ENCODE measurements at places on chromosomes 16 and 17. TPM values are rescaled to one million over a fixed set of nuclear protein-coding genes. Genes with fewer than 3 reads are reported as not detected.
A peak's percentile ranks its signal among the peaks of the same experiment; 100 is the strongest.

GRCh38 chr17:57125406-57125805 is 40.4 kb downstream of the AKAP1 start:
- no peaks in the 10 kb centered on the region for H3K27me3 ChIP-seq
- no peak overlapping the region for H3K4me3 ChIP-seq
- no peaks in the 10 kb centered on the region for H3K4me1 ChIP-seq
- H3K36me3 ChIP-seq: peaks cover 5% of the 10 kb centered on the region

GRCh38 chr16:78640886-78641285 is 541.4 kb downstream of the WWOX start:
- H3K27ac ChIP-seq: no peak overlapping the region
- H3K4me3 ChIP-seq: no peak overlapping the region
- H3K4me1 ChIP-seq: peaks cover 17% of the 10 kb centered on the region
- H3K27me3 ChIP-seq: no peaks in the 10 kb centered on the region
- no peaks in the 10 kb centered on the region for H3K36me3 ChIP-seq

- no peak for DNase-seq
- H3K27ac ChIP-seq: no peak overlapping the region
- H3K27me3 ChIP-seq: no peaks in the 10 kb centered on the region
- H3K4me1 ChIP-seq: peaks cover 11% of the 10 kb centered on the region
Measured at GRCh38 chr17:73223626-73224230, 30.9 kb downstream of the COG1 start.

- peak overlapping the region; percentile 91 for H3K27ac ChIP-seq
- no peak for DNase-seq
- H3K4me1 ChIP-seq: no peaks in the 10 kb centered on the region
- peaks cover 47% of the 10 kb centered on the region for H3K36me3 ChIP-seq
Measured at GRCh38 chr17:15999974-16000827, 577 bp downstream of the TTC19 start.

DNA sequence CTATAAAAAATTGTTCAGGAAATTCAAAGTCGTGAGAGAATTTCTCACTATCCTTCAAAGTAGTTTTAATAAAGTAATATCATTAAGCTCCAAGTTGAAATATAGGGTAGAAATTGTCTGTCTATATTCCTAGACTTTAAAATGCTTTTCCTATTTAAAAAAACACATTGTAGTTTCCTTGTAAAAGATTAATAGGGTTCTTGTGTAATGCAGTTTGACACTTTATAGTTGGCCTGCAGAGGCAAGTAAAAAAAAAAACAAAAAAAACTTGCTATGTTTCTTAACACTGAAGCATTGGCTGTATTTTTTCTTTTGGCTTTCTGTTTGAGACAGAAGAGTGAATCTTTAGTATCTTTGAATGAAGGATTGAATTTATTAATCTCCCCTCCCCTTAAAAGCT is 17.4 kb downstream of the CPD start:
- peak overlapping the region; percentile 32 for H3K4me3 ChIP-seq
- no peaks in the 10 kb centered on the region for H3K27me3 ChIP-seq
- H3K36me3 ChIP-seq: peaks cover 15% of the 10 kb centered on the region
- DNase-seq: no peak

- peaks cover 14% of the 10 kb centered on the region for H3K27me3 ChIP-seq
- H3K4me1 ChIP-seq: no peaks in the 10 kb centered on the region
- H3K36me3 ChIP-seq: no peaks in the 10 kb centered on the region
- DNase-seq: no peak
- H3K4me3 ChIP-seq: no peak overlapping the region
Measured at GRCh38 chr17:21454441-21454840, 78.3 kb downstream of the KCNJ12 start.

DNA sequence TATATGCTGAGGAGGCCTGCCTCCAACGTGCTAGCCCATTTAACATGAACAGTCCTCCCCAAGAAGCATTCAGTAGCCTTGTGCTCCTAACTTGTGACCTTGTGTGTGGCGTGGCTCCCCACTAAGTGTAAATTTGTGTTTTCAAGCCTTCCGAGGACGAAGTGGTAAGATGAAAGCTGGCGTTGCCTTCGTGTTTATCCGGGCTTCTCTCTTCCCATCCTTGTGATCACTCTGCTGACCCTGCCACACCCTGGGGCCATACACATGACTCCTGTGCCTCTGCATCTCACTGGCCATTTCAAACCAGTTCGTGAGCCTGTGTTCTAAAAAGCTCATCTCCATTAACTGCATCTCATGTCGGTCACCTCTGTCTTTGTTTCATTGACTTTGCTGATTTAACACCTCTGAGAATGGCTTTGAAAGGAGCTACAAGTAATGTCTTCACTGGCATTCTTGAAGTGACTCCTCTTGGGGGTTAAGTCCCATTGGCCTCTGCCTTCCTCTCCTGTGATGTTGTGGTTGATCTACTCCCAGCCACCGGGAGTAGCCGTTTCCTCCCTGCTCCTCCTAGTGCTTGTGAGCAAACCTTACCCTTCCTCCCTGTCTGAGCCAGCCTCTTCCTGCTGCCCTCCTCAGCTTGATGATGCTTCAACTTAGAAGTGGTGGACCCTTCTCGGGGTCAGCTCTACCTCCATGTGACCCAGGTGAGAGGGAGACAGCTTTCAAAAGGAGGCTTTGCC is 27.4 kb upstream of the NAGLU start:
- H3K4me1 ChIP-seq: no peaks in the 10 kb centered on the region

DNA sequence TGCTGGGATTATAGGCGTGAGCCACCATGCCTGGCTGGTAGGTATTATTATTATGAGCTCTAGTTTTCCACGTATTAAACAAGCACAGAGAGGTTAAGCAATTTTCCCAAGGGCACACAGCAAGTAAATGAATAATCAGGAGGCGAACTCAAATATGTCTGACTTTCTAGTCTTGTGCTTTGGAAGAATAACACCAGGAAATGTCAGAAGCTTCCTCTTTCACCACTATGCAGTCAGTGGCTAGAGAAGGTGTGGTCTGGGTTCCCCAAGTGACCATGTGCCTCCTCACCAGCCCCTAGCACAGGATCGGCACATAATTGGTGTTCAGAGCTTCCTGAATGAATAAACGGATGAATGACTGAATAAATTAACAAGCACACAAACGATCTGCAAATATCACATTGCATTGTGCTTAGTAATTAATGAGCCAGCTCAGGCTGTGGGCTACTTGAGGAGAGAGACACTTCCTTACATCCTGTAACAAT is 21.6 kb upstream of the SCNN1B start:
- H3K27me3 ChIP-seq: no peaks in the 10 kb centered on the region
- H3K4me1 ChIP-seq: peaks cover 6% of the 10 kb centered on the region
- no peaks in the 10 kb centered on the region for H3K36me3 ChIP-seq
- H3K27ac ChIP-seq: no peak overlapping the region
- DNase-seq: no peak
- no peak overlapping the region for H3K4me3 ChIP-seq

- H3K27ac ChIP-seq: no peak overlapping the region
- H3K36me3 ChIP-seq: no peaks in the 10 kb centered on the region
- no peaks in the 10 kb centered on the region for H3K27me3 ChIP-seq
- no peak overlapping the region for H3K4me3 ChIP-seq
- no peaks in the 10 kb centered on the region for H3K4me1 ChIP-seq
Measured at GRCh38 chr17:66287911-66288310, 14.5 kb upstream of the PRKCA start.

GRCh38 chr16:17470908-17471718 is at the start of gene XYLT1:
Gene XYLT1 (minus strand): TSS chr16:17470960. CDS start chr16:17470796, 164 bp downstream.
- H3K27ac ChIP-seq: no peak within 1 kb of the TSS
- no peaks in the 10 kb centered on the region for H3K36me3 ChIP-seq
- peak within 1 kb of the TSS; percentile 83 for H3K4me3 ChIP-seq

DNA sequence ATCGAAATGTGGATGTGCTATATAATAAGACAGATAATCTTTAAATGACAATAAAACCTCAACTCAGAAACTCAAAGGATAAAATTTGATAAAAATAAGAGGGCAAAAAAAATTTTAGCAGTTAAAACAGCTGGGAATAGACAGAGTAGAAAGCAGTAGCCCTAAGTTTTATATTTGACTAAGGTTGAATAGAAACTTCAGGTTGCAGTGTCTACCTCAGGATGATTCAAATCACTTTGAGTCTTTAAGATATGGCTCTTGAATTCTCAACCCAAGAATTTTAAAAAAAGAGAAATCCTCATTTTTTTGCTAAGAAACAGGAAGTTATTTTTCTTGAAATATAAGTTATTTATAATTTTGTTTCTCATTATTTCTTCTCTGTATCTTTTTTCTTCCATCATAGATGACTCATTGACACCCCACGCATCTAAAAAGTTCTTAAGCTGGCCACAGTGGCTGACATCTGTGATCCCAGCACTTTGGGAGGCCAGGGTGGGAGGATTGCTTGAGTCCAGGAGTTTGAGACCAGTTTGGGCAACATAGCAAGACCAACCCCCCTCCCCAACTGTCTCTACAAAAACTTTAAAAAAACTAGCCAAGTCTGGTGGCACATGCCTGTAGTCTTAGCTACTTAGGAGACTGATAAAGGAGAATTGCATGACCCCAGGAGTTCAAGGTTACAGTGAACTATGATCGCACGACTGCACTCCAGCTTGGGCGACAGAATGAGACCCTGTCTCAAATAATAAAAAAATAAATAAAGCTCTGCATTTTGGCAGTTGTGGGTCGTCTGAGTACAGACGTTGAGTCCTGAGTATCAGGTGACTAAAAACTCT is 23.9 kb downstream of the NFAT5 start:
- peaks cover 20% of the 10 kb centered on the region for H3K36me3 ChIP-seq
- no peak overlapping the region for H3K27ac ChIP-seq
- no peak overlapping the region for H3K4me3 ChIP-seq
- no peak for DNase-seq

GRCh38 chr17:51120357-51120738 is 320 bp downstream of the SPAG9 start:
- H3K36me3 ChIP-seq: no peaks in the 10 kb centered on the region
- no peak for DNase-seq
- H3K27ac ChIP-seq: peak overlapping the region; percentile 87
- no peaks in the 10 kb centered on the region for H3K27me3 ChIP-seq
- H3K4me3 ChIP-seq: peak overlapping the region; percentile 93

DNA sequence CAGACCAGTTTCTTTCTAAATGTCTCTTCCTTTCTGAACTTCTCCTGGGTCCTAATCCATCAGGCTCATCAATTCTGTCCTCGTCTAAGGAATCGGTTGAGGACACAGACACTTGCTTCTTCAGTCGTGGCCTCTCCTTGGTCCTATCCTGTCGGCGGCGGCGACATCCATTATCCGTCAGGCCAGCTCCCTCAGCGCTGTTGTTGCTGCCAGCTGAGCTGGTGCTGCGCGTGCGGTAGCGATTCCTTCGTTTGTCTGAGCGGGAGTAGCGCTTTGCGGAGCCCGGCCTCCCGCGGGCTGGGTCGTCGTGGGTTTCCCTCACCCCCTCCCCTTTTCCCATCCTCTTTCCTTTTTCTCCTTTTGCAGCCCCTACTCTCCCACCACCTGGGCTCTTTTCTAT is 3.8 kb downstream of the SMG6 start:
- no peak overlapping the region for H3K27ac ChIP-seq
- H3K4me3 ChIP-seq: no peak overlapping the region
- no peak for DNase-seq
- no peaks in the 10 kb centered on the region for H3K27me3 ChIP-seq

- no peaks in the 10 kb centered on the region for H3K27me3 ChIP-seq
- H3K4me1 ChIP-seq: no peaks in the 10 kb centered on the region
- peaks cover 65% of the 10 kb centered on the region for H3K36me3 ChIP-seq
- H3K4me3 ChIP-seq: no peak overlapping the region
- DNase-seq: no peak
Measured at GRCh38 chr16:50102051-50102746, 36.4 kb downstream of the HEATR3 start.

- no peak overlapping the region for H3K27ac ChIP-seq
- H3K4me1 ChIP-seq: no peaks in the 10 kb centered on the region
- H3K4me3 ChIP-seq: no peak overlapping the region
- peaks cover 28% of the 10 kb centered on the region for H3K36me3 ChIP-seq
- no peak for DNase-seq
Measured at GRCh38 chr16:48250520-48251278, 3.4 kb upstream of the ABCC11 start.

DNA sequence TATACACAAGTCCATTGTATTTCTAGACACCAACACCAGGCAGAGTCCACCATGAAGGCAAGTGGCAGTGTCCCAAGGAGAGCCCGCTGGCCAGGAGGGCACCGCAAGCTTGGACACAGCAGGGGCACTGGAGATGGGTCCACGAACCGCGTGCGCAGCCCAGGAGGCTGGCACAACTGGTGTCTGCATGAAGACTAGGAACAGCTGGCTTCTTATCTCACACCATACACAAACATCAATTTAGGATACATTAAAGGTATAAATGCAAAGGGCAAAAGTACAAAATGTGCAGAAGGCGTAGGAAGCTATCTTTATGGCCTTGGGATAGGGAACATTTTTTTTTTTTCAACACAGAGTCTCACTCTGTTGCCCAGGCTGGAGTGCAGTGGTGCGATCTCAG is 52.4 kb downstream of the ANKRD11 start:
- peaks cover 5% of the 10 kb centered on the region for H3K4me1 ChIP-seq
- H3K36me3 ChIP-seq: peaks cover 16% of the 10 kb centered on the region
- no peak for DNase-seq
- H3K4me3 ChIP-seq: no peak overlapping the region
- H3K27ac ChIP-seq: no peak overlapping the region

GRCh38 chr17:76160896-76161528 is 20.0 kb upstream of the FOXJ1 start:
- no peak overlapping the region for H3K27ac ChIP-seq
- no peaks in the 10 kb centered on the region for H3K27me3 ChIP-seq
- no peaks in the 10 kb centered on the region for H3K36me3 ChIP-seq
- no peak for DNase-seq
- no peak overlapping the region for H3K4me3 ChIP-seq
- peaks cover 9% of the 10 kb centered on the region for H3K4me1 ChIP-seq

GRCh38 chr16:29830774-29831173 is 10.5 kb downstream of the MVP start:
- H3K36me3 ChIP-seq: no peaks in the 10 kb centered on the region
- no peaks in the 10 kb centered on the region for H3K27me3 ChIP-seq
- no peak overlapping the region for H3K27ac ChIP-seq
- H3K4me1 ChIP-seq: peaks cover 2% of the 10 kb centered on the region

The DRC3 gene
- total RNA-seq: 1.9 TPM

The GPRC5C gene
- total RNA-seq: 80.8 TPM

The NT5M gene
- total RNA-seq: 6.5 TPM

The CLEC19A gene
- total RNA-seq: 3.4 TPM
